ENCODE measurements at places on chromosomes 4 and X.
A peak's percentile ranks its signal among the peaks of the same experiment; 100 is the strongest.

- DNase-seq: no peak
Observed at GRCh38 chr4:47494124-47494430, 9.0 kb downstream of the ATP10D start.

DNA sequence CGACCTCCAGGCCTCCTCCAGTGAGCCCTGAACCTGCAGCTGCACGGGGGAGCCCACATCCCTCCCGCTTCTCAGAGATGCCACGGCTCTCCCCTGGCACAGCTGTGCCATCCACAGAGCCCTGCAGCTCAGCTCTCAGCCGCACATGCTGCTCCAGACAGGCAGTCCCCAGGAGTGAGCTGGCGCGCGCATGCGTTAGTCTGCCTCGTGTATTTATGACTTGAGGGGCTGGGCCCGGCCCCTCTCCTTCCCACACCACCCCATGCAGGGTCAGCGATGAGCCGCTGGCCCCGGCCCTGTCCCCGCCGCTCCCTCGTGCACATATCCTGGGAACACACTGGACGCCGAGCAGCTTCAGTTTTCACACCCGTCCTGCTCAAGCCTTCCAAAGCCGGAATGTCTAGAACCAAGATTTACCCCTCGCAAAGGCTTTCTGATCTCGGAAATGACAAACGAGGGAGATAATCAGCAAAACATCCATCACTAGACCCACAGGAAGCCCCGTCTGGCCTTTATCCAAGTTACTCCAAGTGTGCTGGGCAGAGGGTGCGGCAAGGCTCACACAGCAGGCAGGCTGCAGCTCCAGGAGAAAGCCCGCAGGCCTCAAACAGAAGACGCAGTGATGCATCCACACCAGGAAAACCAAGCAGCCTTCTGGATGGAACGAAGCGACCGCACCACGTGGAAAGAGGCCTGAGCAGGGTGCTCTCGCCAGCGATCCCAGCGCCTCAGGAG lies 24.3 kb downstream of the GAK start:
- no peak for DNase-seq

DNA sequence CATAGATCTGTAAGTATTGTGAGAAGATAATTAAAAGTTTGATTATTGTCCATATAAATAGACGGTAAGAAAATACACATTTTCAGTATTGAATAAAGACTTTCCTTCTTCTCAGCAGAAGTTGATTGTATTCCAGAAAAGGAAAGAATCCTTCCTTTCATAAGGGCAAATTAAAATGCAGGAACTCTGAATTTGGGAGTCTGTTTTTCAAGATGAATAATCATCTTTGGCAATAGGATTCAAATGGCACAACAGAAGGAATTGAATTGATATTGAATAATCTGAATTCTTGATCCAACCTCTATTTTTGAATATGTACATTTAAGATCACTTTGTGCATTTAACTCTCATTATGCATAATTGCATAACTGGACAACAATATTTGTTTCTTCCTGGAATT lies 149.3 kb downstream of the DMD start:
- DNase-seq: peak; percentile 14

DNA sequence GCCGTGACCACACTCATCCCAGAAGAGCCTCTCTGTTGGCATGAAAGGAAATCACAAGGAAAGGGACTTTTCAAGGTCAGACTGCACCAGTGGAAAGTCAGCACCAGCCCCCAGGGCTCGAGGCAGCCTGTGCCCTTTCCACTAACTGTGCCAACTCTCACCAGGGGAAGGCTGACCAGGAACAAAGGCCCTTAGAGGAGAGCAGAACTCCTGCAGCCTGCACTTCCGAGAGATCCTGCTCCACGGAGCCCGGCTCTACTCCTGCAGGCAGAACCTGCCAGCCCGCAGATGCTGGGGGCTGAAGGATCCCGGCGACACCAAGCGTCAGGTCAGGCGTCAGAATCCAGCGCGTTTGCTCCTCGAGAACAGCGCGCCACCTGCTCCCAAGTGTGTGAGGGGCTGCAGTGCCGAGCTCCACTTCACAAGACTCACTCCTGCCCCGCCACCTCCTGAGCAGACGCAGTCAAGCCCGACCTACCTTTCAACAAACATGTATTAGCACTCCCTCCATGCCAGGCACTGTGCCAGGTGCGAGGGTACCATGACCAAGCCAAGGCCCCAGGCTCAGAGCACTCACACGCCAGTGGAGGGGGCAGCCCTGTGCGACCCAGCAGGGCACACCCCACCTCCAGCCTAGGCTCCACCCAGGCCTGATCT lies 13.6 kb upstream of the HELT start:
- DNase-seq: no peak

- no peak for DNase-seq
Observed at GRCh38 chr4:38233727-38234480, 273.7 kb downstream of the PTTG2 start.

DNA sequence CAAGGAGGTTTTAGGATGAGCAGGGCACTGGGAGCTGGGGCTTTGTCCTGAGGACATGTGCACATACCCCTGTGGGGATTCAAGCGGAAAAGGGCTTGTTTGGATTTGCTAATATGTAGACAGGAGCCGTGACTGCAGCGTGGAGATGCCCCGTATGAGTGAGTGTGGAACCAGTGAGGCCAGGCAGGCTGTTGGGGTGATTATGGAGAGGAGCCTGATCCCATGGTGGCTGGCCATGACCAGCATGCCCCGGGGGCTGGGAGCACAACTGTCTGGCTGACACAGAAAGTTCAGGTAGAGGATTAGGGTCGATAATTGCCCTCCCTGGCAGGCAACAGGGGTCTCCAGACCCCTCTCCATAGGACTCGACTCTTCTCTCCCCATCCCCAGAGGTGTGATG lies 68.8 kb upstream of the STX18 start:
- no peak for DNase-seq

- peak; percentile 72 for DNase-seq
Observed at GRCh38 chr4:95505151-95505550, 43.6 kb downstream of the UNC5C start.

GRCh38 chrX:97564496-97564895 lies 680.8 kb downstream of the RPA4 start:
- no peak for DNase-seq

- no peak for DNase-seq
Observed at GRCh38 chrX:34893741-34894140, 48.9 kb upstream of the FAM47B start.

- no peak for DNase-seq
Observed at GRCh38 chr4:154329939-154330338, 161.7 kb downstream of the DCHS2 start.

DNA sequence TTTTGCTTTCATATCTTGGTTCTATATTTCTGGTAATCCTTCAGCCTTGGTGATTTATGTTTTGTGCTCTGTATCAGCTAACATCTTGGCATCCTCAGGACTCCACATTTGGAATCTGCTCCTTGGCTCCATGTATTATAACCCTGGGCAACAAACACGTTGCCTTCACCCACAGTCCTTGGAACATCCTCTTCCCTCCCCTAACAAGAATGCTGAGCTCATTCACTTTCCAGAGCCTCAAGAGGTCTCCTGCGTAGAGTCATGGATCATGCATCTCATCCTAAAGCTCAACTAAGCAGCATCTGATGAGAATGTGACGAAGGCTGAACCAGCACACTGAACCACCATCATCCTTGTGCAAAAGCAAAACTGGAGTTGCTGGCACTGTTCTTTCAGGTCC lies 60.5 kb upstream of the C1GALT1C1 start:
- no peak for DNase-seq

DNA sequence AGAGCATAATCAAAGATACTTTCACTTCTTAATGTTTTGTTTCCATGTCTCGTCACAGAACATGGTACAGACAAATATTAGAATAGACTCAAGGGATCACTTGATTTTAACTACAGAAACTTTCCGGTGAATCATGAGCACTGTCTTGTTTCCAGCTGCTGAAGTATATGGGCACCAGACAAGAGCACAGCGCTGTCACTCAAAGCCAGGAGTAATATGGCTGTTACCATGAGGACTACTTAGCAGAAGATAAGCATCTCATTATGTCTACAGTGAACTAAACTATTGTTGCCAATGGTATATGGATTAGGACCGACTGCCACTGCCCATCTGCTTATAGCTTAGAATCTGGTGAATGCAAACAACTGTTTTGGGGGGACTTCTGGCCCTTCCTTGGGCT lies 34.3 kb downstream of the MECP2 start:
- no peak for DNase-seq
